ENCODE measurements at places on chromosomes 12 and 14.
A peak's percentile ranks its signal among the peaks of the same experiment; 100 is the strongest.

DNA sequence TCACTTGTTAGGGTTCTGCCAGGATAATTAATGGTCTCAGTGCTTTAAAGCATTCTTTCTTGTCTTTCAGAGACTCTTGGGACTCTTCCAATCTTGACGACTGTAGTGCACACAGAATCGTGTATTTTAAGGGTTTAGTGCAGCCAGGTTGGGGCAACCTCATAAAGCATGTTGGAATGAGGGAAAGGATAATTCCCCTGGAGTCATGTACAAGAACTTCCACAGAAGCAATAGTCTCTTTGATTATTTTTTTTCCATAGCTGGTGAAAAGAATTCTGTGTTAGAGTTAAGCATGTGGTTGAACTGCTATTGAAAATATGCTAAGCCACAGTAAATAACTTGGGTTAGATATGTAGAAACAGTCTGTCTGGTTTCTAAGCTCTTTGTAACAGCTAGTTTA, 246.8 kb upstream of the DAAM1 start:
- no peak for DNase-seq

DNA sequence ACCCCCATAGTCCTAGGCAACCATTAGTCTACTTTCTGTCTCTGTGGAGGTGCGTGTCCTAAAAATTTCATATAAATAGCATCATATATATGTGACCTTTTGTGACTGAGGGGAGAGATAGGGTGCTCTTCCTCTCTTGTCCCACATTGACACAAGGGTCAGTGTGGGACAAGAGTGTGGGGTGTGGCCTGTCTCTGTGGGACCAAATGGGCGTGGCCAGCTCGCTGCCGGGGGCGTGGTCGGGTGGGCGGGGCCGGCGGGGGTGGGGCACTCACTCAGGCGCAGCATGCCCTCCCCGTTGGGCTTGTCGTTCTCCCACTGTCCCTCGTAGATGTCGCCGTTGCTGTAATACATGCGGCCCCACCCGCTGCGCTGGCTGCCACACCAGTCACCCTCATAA, 15.5 kb downstream of the MORN3 start:
- DNase-seq, result no peak

DNA sequence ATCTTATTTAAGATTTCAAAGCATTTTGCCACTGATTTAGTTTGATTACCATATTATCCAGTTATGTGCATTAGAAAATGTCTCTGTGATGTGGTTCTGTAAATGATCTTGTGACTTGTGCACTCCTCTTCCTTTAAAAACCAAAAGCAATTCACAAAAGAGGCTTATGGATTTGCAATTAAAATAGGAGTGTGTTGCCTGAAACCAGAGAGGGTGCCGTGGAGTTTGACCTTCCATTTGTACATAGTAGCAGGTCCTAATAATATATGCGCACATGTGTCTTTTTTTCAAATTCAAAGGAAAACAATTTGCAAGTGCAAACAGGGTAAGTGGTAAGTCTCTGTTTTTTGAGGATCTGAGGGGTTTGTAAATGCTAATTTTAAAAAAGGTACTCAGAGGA, 470.9 kb downstream of the VRK1 start:
- DNase-seq, result no peak

DNA sequence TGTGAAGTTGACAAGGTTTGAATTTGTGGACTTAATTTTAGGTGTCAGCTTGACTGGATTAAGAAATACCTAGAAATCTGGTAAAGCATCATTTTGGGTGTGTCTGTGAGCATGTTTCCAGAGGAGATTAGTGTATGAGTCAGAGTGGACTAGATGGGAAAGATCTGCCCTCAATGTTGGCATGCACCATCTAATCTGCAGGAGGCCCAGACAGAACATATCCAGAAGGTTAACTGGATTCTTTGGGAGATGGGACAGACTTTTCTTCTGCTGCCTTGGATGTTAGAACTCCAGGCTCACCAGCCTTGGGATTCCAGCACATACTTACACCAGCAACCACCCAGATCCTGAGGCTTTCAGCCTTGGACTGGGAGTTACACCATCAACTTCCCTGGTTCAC, 14.1 kb downstream of the SGPP1 start:
- no peak for DNase-seq

DNA sequence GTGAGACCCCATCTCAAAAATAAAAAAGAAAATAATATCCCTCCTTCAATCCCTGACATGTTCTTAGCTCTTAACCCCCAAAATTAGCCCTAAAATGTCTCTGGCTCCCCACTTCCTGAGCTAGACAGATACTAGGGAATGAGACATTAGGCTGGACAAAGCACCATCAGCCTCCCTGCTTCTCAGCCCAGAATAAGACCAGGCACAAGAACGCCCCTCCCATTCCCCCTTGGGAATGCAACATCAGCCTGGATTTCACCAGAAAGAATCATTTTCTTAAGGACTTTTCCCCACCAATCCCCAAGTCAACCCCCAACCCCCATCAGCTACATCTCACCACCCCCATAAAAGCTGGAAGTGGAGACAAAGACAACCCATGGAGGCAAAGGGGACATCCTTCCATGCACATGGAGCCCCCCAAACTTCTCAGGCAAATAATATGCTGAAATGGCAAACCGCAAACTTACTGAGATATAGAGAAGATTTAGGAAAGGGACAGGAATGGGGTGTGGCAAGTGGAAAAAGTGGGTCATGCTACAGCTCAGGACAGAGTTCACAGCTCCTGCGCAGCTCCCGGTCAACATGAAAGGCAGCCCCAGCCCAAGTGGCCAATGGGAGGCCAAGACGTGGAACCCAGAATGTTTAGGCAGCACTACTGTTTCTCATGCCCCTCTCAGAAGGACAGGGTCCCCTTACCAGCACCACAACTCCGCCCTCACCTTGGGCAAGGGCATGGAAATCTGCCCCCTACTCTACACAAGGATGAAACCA, 2.7 kb downstream of the CHD4 start:
- DNase-seq, result no peak

- DNase-seq, result no peak
Measured at GRCh38 chr12:54059668-54060067, 6.0 kb downstream of the HOXC4 start.

DNA sequence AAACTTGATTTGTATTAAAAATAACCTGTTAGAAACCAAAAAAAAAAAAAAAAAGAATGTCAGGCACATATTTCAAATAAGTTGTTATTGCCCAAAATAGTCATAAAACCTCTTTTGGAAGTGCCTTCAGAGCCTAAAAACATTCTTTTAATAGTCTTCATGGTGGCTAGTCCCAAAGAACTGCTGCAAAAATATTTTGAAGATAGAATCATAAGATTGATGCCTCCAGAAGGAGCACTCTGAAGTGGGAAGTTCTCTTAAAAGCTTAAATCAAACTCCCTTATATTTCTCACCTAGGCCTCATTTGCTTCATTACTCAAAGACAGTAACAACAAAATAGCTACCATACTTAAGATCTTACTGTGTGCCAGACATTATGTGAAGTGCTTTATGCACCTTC, 27.2 kb upstream of the NT5DC3 start:
- DNase-seq, result no peak

DNA sequence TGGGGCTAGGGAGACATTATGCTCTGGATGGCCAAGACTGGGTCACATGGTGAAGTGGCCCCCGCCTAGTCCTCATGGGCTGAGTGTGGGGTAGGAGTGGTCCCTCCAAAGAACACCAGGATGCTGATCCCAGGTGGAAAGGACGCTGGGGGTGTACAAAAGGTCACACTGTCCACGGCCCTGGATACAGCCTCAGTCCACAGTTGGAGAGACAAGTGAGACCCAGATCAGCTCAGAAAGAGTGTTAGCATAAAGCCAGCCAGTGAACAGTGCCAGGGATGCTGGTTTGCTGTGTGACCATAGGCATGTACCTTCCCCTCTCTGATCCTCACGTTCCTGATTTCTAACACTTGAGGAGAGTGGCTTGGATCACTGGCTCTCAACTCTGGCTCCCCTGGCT, 13.4 kb upstream of the OAS2 start:
- DNase-seq, result no peak

- no peak for DNase-seq
Measured at GRCh38 chr14:102629808-102630350, 37.4 kb downstream of the RCOR1 start.

GRCh38 chr14:78248501-78249090, 78.4 kb downstream of the NRXN3 start:
- DNase-seq, result no peak

DNA sequence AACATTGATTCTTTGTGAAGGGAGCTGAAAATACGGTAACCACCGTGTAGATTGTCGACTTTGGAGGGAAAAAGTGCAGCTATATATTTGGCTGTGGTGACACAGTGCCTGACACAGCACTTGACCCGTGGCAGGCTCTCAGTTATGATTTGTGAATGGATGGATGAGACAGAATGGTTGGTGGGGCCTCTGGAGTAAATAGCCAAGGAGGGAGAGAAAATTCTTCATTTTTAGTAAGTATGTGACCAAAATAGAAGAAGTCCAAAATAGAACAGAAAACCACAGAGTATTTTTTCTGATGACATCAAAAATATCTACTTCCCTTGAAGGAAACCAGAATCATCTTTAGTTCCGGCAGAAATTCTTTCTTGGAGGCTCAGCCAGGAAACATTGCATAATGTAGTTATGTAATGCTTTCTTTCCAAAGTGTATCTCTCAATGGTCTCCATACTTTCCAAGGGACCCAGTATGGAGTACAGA, 82.0 kb upstream of the WSCD2 start:
- no peak for DNase-seq

DNA sequence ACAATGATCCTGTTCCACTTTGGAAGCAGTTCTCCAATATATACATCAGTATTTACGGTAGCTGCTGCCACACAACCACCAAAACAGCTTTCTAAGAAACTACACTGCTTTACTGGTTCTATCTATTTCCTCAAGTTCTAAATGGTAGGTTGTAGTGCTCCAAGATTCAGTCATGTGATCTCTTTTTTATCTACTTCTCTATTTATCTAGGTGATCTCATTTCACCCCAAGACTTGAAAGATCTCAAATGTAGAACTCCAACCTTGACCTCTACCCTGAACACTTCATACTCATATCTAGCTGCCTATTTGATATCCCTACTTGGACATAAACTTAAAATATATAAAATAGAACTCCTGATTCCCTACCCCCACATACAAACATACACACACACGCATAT, 133.9 kb upstream of the RAP1B start:
- DNase-seq, result no peak

DNA sequence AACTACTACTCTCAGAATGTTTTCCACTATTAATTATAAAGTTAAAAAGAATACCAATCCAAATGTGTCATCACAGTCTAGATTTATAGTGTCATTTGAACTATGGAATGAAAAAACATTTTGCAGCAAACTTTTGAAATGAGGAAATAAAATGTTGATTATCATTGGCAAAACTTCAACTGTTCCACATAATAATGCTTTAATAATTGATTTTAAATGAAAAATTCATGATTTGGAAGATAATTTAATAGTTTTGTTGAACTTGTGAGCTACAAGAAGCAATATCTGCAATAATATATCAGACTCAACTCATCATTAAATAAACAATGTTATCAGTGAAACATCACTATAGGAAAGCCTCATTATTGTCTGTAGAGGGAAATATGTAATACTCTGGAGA, 48.2 kb upstream of the DCN start:
- DNase-seq, result no peak

DNA sequence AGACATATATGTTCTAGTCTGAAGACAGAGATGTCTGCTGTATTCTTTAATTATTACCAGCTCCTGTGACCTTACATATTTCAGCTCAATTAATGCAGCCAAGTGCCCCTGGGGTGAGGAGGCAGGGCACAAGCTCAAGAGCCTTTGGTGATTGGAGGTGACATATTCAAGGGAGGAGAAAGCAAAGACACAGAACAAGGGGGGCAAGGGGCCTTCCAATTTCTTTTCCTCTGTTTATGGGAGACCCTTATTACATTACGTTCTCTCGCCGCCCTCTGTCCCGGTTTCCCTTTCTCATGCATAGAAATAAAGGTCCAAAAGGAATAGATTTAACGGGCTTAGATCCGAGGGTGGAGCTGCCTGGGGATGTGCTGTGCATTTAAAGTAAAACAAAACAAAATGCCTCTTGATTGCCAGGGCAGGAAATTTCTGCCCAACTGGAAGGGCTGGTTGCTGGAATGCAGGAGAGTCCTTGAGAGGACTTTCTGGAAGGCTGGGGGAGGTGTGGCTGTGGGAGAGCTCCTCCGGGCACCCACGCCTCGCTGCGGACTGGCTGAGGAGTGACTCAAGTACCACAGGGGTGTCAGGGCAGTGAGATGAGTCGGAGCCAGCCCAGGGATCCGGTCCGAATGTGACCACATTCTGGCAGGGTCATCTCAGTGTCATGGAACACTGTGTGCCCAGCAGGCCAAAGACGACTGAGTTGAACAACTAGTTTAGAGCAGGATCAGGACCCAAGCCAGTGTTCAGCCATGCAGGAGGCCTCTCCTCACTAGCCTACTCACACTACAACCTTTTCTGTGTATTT, 32.1 kb upstream of the GSG1 start:
- peak; percentile 16 for DNase-seq

- peak; percentile 20 for DNase-seq
Measured at GRCh38 chr14:94646481-94646880, 34.3 kb downstream of the SERPINA3 start.

DNA sequence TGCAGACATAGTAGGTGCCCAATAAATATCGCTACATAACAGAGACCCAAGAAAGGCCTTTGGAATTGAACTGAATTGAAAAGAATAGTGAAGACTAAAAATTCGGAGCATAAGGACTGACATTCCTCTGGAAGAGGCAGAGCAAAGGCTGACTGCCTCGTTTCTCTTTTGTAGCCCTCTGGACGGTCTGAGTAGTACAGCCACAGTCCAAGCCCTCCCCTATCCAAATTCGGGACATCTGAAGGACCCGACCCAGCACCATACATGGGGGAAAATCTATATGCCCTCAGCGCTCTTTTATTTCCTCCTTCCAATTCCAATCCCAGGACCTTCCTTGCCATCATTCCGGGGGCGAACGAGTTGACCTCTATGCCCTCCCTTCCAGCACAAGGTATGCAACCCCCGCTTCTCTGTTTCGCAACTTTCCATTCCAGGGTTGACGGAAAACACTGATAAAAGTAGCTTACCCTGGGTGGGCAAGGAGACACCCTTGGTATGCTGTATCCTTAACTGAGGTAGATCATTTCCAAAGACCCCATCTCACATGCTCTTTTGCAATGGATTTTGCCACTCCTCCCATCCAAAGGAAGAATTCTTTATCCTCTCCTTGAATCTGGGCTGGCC, 127.4 kb upstream of the MAP1LC3B2 start:
- DNase-seq, result no peak

Measured in AG04450 (cell line).